Activated T-cell treated with anti-CD3 and anti-CD28 coated beads, Interleukin-2, amount 50 U/mL, for 72 hours (primary cell): ENCODE measurements at places on chromosomes 4 and X. TPM values are rescaled to one million over a fixed set of nuclear protein-coding genes. Genes with fewer than 3 reads are reported as not detected.

Gene C4orf36
- total RNA-seq: not detected

Gene IQCM
- not detected for total RNA-seq

Gene TMEM128
- 31.2 TPM for total RNA-seq

Gene SYN1
- total RNA-seq: 0.67 TPM

DNA sequence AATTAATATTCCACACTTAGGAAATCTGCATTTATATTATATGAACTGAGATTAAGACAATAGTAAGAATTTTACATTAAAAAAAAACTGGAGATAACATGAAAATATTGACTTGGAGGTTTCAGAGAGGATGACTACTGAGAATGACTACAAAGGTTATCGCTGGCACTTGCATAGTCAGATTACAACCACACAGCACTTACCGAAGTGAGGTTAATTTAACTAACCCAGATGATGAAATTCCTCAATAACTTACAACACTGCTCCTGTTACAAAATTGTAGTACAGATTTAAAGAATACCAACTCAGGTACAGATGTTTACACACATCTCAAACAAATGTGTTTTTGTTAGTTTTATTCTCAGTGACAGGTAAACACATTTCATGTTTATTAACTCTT, 283.5 kb downstream of the CAMK2D start:
- H3K4me1 ChIP-seq: peaks cover 45% of the 10 kb centered on the region
- H3K4me3 ChIP-seq: no peak overlapping the region
- H3K27ac ChIP-seq: peak overlapping the region; percentile 91
- DNase-seq: no peak

DNA sequence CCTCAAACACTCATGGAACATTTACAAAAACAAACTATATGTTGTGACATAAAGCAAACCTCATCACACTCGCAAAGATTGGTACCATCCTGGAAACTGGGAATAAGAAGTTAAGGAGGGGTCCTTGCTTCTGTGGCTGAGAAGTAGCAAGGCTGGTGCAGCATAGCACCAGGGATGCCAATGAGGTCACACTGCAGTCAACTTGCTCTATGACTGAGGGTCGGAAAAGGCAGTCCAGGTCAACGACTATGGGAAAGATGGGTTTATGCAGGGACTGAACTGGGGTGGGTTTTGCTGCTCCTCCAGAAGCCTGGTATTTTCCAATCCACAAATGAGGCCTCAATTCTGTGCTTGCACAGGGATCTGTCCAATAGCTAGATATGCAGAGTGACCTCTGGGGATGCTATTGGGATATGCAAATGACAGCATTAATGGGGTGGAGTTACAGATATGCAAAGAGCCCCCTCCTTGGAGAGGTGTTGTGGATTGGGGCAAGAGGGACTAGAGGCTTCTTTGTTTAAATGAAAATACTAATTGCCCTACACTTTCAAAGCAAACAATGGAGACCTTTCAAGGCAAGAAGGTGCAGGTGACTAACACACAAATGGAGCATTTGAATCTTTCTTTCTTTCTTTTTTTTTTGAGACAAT, 7.2 kb upstream of the IL13RA1 start:
- peaks cover 29% of the 10 kb centered on the region for H3K27me3 ChIP-seq
- DNase-seq: no peak
- H3K27ac ChIP-seq: no peak overlapping the region
- H3K36me3 ChIP-seq: no peaks in the 10 kb centered on the region
- no peak overlapping the region for H3K4me3 ChIP-seq

- no peak for DNase-seq
- no peaks in the 10 kb centered on the region for H3K4me1 ChIP-seq
- H3K27me3 ChIP-seq: no peaks in the 10 kb centered on the region
- H3K4me3 ChIP-seq: no peak overlapping the region
- H3K36me3 ChIP-seq: no peaks in the 10 kb centered on the region
- no peak overlapping the region for H3K27ac ChIP-seq
Measured at GRCh38 chr4:137961051-137961438, 281.1 kb downstream of the SLC7A11 start.

DNA sequence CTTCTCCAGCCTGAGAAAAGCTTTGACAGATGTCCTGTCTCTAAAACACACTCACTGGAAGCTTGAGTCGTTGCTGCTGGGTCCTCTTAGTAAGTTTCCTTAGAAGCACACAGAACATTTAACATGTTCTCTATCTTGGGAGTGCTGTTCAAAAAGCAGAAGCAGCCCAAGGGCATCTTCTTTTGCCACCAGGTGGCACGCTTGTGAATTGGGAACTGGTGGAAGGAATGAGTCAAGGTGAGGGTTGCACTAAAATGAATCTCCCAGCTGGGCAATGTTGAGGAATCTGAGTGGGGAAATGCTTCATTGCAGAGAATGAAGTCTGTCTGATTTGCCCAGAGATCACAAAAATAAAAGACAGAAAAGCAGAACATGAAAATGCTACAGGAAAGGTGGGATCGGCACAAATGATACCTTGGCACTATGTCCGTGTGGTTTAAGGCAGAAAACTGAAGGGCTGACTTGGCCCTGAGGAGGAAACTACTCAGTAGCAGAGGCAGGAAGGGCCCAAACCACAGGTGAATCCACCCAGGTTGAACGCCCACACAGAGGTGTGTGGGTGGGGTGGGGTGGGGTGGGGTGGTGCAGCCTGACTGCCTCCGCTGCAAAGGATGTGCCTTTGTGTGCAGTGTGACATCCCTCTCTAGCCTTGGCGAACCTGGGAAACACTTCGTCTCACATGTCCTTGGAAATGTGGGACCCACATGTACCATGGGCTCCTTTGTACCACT, 26.0 kb downstream of the KIT start:
- peak overlapping the region; percentile 36 for H3K4me3 ChIP-seq
- H3K27me3 ChIP-seq: no peaks in the 10 kb centered on the region
- peak; percentile 64 for DNase-seq

GRCh38 chr4:16021804-16022560, 59.0 kb upstream of the FGFBP2 start:
- DNase-seq: no peak
- H3K4me1 ChIP-seq: no peaks in the 10 kb centered on the region
- H3K36me3 ChIP-seq: no peaks in the 10 kb centered on the region
- no peak overlapping the region for H3K27ac ChIP-seq

- H3K27ac ChIP-seq: no peak overlapping the region
- H3K27me3 ChIP-seq: peaks cover 34% of the 10 kb centered on the region
- peaks cover 16% of the 10 kb centered on the region for H3K4me1 ChIP-seq
- no peak for DNase-seq
- H3K4me3 ChIP-seq: no peak overlapping the region
Measured at GRCh38 chrX:120301960-120302359, 9.3 kb downstream of the TMEM255A start.

- no peak overlapping the region for H3K27ac ChIP-seq
- H3K4me1 ChIP-seq: no peaks in the 10 kb centered on the region
- no peaks in the 10 kb centered on the region for H3K36me3 ChIP-seq
- no peak for DNase-seq
Measured at GRCh38 chr4:71772592-71772991, 11.3 kb downstream of the GC start.

- no peaks in the 10 kb centered on the region for H3K4me1 ChIP-seq
- H3K36me3 ChIP-seq: no peaks in the 10 kb centered on the region
Measured at GRCh38 chr4:74555231-74555630, 110.3 kb downstream of the AREG start.

DNA sequence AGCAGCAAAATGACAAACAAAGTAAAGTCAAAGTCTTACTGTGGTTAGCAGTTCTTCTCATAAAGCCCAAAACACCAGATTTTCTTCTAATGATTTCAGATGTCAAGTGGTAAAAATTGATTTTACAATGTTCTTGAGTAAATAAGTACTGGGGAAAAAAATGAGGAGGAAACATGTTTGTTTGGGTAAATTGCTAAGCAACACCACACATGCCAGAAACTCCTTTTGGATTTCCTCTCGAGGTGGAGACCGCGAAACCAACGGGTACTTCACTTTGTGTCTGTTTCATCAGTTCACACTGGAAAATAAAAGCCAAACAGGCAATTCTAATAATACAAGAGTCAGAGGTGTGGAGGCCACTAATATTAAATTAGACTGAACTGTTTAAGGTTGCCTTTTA, 4.6 kb upstream of the PKD2 start:
- no peak overlapping the region for H3K27ac ChIP-seq
- no peaks in the 10 kb centered on the region for H3K36me3 ChIP-seq
- no peak overlapping the region for H3K4me3 ChIP-seq
- H3K4me1 ChIP-seq: no peaks in the 10 kb centered on the region

DNA sequence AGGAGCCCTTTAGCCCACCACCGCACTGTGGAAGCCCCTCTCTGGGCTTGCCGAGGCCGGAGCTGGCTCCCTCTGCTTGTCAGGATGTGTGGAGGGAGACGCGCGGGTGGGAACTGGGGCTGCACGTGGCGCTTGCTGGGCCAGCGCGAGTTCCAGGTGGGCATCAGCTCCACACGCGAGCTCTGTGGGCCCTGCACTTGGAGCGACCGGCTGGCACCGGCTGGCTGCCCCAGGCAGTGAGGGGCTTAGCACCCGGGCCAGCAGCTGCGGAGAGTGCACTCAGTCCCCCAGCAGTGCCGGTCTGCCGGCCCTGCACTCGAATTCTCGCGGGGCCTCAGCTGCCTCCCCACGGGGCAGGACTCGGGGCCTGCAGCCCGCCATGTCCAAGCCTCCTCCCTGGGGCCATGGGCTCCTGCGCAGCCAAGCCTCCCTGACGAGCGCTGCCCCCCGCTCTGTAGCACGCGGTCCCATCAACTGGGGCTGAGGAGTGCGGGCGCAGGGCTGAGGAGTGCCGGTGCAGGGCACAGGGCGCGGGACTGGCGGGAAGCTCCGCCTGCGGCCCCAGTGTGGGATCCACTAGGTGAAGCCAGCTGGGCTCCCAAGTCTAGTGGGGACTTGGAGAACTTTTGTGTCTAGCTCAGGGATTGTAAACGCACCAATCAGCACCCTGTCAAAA, 93.6 kb downstream of the DTHD1 start:
- H3K36me3 ChIP-seq: peaks cover 6% of the 10 kb centered on the region
- no peaks in the 10 kb centered on the region for H3K27me3 ChIP-seq
- H3K4me1 ChIP-seq: no peaks in the 10 kb centered on the region
- no peak for DNase-seq
- no peak overlapping the region for H3K27ac ChIP-seq

DNA sequence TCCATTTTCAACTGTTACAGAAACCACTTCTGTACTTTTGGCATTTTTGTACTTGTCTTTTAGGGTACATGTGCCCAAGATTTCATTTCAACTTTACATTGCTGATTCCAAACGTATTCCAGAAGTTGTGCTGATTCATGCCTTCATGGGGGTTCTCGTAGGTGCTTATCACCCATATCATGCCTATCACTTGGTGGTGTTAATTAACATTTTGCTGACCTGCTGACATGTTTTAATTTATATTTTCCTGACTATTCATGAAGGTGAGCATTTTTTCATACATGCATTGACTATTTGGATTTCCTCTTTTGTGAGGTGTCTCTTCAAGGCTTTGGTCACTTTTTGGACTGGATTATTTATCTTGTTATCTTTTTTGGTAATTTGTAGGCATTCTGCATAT, 64.1 kb downstream of the CC2D2A start:
- H3K4me1 ChIP-seq: no peaks in the 10 kb centered on the region
- no peaks in the 10 kb centered on the region for H3K27me3 ChIP-seq
- no peak overlapping the region for H3K27ac ChIP-seq
- H3K4me3 ChIP-seq: no peak overlapping the region
- no peaks in the 10 kb centered on the region for H3K36me3 ChIP-seq
- DNase-seq: no peak

- H3K27ac ChIP-seq: no peak overlapping the region
- peaks cover 11% of the 10 kb centered on the region for H3K27me3 ChIP-seq
- no peaks in the 10 kb centered on the region for H3K36me3 ChIP-seq
- no peak overlapping the region for H3K4me3 ChIP-seq
- peaks cover 13% of the 10 kb centered on the region for H3K4me1 ChIP-seq
- DNase-seq: no peak
Measured at GRCh38 chr4:119035951-119036737, 99.5 kb upstream of the MYOZ2 start.

DNA sequence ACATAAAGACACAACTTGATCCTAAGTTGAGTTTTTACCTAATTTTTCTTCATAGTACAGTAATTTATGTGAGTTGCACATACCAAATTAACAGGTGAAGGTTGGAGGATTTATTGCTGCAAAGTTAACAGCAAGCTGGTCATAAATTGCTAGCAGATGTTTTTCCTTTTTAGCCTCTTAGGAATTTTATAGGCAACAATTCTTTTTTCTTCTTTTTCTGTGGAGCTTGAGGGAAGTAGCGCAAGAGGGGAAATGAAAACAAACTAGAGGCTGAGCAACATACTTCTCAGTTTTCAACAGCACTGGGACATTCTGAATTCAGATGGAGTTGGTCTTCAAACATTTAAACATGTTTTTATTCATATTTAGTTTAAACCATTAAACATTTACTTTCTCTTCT, 63.7 kb upstream of the TLR2 start:
- H3K4me3 ChIP-seq: no peak overlapping the region
- no peaks in the 10 kb centered on the region for H3K27me3 ChIP-seq
- peaks cover 35% of the 10 kb centered on the region for H3K4me1 ChIP-seq

- no peak overlapping the region for H3K4me3 ChIP-seq
- H3K27ac ChIP-seq: no peak overlapping the region
- H3K36me3 ChIP-seq: no peaks in the 10 kb centered on the region
- no peak for DNase-seq
- peaks cover 35% of the 10 kb centered on the region for H3K27me3 ChIP-seq
- no peaks in the 10 kb centered on the region for H3K4me1 ChIP-seq
Measured at GRCh38 chrX:133794126-133794525, 191.3 kb downstream of the GPC3 start.

DNA sequence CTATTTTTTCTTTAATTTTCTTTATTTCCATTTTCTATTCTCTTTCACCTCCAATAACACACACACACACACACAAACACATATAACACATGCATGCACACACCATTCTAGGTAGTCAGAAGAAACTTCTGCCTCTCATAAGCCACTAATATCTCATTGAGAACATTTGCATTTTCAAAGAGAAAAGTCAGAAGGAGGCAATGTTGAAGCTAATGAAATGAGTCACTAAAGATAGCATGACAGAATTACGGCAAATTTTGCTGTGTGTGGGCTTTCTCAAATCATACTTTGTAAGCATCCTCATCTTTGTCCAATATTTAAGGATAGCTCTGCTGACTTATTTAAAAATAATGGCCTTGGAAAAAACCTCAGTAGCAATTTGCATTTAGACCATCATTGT, 291.3 kb downstream of the GUCY2F start:
- no peaks in the 10 kb centered on the region for H3K36me3 ChIP-seq
- H3K27ac ChIP-seq: no peak overlapping the region
- no peak overlapping the region for H3K4me3 ChIP-seq
- H3K4me1 ChIP-seq: peaks cover 6% of the 10 kb centered on the region
- no peak for DNase-seq
